Stimulated activated CD4-positive, alpha-beta T cell treated with anti-CD3 and anti-CD28 coated beads, Interleukin-12 subunit alpha, Interleukin-12 subunit beta, amount 100 ng/mL, for 48 hours (primary cell): ENCODE measurements at places on chromosomes 6 and 20.

DNA sequence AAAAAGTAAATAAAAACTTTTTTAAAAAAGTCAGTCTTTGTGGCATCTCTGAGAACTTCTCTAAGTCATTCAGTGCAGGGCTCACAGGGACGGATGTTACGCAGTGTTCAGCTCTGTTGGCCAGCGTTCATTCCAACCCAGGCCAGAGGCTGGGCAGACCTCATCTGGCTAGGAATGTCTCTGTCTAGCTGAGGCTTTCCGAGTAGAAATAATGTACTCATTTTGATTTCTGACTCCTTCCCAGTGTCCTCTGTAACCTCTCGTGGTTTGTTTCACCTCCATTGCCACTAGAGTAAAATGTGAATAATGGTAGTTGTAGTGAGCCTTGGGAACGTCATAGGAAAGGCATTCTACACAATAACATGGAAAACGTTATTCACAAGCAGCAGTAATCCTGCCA lies 135.1 kb downstream of the TMEM242 start:
- no peak for DNase-seq

DNA sequence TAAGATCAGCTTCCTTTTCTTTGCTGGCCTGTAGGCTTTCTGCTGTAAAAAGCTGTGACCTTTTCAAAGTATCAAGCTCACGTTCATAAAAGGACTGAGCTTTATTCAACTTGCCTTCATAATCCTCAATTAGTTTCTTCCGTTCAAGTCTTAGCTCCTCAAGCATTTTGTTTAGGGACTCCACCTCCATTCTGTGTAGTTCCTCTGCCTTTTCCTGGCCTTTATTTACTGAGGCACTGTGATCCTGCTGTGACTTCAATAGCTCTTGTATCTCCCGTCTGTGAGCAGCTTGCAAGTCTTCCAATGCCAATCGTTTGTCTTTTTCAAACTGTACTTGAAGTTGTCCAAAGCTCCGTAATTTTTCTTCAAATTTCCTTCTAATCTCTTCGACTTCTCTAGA lies 54.4 kb downstream of the FAM184A start:
- no peak for DNase-seq

GRCh38 chr6:26327450-26328264 lies 37.3 kb upstream of the BTN3A2 start:
- DNase-seq, result peak; percentile 78

GRCh38 chr20:17735206-17735804 lies 35.5 kb downstream of the BANF2 start:
- DNase-seq, result no peak

DNA sequence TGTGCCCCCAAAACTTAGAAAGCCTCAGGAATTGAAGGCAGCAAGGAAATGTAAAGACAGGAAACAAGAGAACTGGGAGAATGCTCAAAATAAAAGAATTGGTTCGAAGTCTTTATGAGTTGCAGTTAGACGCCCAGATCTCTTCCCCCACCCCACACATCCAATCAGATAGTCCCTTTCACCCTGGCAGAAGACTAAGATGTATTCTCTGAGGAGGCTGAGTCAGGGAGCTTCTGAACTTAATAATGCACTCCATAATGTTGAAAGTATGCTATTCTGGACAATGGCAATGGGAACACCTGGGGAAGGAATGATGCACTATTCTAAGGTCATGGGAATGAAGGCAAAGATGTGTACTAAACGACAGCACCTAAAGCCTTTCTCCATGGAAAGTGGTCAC lies 173.6 kb downstream of the MTFR2 start:
- DNase-seq, result no peak

DNA sequence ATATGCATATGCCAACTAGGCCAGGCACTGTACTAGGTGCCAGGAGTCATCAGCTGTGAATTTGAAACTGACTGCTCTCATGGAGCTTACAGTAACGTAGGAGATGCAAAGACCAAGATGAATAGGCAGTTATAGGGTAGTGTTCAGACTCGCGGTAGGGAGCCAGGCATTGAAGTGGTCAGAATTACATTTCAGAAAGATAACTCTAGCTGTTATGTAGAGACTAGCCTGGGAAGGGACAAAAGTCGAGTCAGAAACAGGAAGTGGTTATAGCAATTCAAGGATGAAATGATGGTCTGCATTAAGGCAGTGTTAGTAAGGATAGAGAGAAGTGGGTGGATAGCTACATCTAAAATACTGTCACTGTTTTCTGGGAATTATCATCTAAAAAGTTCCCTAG lies 56.6 kb downstream of the PCMT1 start:
- DNase-seq, result no peak

DNA sequence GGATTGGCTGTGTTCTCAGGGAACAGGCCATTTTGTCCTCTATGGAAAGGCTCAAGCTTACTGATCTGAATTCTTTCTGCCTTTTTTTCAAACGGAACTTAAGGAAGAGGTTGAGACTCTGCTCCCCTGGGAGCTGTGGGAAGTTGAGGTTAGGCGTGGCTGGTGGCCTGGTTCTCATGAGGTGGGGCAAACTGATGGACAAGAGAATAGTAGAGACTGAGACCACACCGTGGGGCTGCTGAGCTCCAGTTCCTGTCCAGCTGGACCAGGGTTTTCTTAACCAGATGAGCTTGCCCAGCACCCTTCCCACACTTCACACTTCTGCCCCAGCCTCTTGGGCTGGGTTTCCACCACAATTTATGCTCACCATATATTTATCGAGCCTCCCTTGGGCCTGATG lies 6.1 kb downstream of the AP5S1 start:
- DNase-seq, result no peak

- DNase-seq, result no peak
Measured at GRCh38 chr6:150765067-150765764, 100.3 kb upstream of the MTHFD1L start.

GRCh38 chr6:58198301-58198700 lies 880.9 kb downstream of the PRIM2 start:
- no peak for DNase-seq

- no peak for DNase-seq
Measured at GRCh38 chr6:40356242-40356910, 230.8 kb downstream of the LRFN2 start.

GRCh38 chr6:149450679-149451375 lies 34.0 kb downstream of the ZC3H12D start:
- DNase-seq, result no peak

DNA sequence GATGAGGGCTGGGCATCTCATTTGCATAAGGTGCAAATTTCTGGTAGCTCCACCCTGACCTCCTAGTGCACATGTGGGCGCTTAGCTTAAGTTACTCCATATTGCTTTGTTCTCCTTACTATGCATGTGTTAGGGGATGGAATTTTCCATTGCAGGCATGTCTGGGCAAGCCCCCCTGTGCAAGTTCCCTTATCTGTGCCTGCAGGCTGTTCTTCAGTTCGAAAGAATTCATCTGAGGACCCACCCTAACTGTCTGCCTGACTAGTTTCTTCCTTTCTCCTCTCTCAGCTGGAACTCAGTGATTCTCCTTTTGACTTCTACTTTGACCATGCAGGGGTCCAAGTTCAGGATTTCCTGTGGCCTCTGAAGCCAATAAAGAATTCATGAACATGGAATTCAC lies 30.2 kb downstream of the CCDC170 start:
- DNase-seq, result no peak

DNA sequence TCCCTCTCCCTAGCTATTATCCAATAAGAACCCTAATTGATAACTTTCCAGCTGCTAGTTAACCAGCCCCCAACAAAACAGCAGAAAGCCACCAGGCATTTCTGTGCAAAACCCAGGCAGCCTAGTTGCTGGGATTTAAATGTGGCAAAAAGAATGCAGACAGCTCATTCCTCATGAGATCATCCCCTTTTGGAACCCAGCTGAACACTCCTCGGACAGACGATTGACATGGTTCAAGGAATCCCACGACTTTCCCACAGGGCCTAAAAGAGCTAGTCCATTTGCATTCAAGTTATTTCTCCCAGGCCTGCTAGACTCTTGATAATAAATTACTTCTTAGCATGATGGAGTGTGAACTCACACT lies 24.0 kb downstream of the JAG1 start:
- DNase-seq, result no peak

GRCh38 chr20:1904135-1904534 lies 8.9 kb downstream of the SIRPA start:
- DNase-seq, result no peak

DNA sequence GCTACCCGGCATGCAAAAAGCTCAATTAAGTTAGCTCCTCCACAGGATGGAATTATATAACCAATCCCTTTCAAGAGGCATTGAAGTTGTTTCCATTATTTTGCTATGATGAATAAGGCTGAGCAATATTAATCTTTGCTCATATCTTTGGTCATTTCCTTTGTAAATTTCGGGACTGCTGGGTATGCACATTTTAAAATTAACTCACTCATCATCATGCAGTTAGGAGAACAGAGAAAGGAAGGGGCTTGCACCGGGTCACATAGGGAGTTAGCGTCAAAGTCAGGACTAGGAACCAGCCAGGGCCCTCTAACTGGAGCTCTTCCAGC lies 430 bp upstream of the FAM110A start:
- no peak for DNase-seq
